ENCODE measurements at places on chromosomes 7 and 10.

DNA sequence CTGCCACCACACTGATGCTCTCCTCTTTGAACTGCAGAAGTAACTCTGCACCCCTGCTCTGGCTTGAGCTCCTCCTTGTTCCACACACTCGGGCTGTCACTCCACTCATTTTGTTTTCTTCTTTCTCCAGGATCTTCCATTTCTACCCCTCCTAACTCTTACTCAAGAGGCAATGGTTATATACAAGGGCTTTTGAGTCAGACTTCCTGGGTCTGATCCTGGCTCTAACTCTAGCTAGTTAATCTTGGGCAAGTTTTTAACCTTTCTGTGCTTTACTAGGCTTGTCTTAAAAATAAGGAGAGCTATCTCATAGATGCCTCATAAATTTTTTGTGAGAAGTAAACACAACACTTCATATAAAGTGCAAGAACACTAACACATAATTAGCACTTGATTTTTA lies 45.3 kb upstream of the GNAI1 start:
- no peak for DNase-seq

DNA sequence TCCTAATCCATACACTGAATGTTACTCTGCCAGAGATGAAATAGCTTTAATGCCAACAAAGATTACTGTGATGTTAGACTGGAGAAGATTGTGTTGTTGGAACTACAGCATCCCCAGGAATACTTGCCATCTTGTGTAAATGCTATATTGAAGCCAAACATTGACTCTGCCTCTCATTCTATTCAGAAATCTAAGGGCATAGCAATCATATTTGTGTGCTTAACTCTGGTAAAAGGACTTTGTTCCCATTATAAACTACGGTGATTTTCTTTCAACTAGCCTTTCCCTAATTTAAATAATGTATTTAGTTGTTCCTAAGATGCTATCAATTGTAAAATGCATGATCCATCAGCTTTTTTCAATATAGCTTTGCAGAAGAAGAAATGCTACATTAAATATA lies 498.4 kb upstream of the LRRN3 start:
- no peak for DNase-seq

DNA sequence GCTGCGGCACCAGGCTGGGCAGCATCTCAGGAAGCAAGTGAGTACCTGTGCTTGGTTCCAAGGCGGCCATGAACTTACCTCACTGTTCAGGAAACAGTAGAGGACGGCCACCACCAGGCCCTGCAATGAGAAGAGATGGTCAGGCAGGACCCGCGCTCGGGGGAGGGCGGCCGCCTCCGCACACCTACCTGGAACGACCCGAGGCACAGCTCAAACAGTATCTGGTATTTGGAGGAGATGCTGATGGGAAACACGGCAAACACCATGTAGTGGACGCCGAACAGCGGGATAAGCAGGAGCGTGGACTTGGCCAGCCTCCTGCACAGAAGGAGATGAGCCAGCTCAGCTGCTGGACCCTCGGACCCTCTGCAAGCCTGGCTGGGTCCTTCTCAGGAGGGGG lies 112.9 kb downstream of the VIPR2 start:
- no peak for DNase-seq

DNA sequence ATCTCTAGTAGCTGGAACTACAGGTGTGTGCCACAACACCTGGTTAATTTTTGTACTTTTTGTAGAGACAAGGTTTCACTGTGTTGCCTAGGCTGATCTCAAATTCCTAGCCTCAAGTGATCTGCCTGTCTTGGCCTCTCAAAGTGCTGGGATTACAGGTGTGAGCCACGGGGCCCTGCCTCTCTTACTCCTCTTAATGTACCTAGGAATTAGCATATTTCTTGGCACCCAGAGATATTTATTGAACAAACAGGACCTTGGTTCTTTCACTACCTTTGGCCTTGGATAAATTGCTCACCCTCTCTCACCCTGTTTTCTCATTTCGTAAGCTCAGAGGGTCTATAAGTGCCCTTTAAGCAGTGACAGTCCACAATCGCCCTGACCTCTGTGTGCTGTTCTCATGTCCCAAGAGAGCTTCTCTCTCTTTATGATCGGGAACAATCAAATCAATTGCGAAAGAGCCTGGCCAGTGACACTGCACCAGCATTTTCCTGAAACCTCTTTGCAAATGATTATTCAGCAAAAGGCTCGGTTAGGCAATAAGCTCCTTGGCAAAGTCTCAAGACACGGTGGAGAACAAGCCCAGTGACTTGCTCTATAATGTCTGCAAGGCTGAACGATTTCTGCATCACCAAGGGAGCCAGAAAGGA lies 117.7 kb downstream of the APBB1IP start:
- DNase-seq, result no peak

DNA sequence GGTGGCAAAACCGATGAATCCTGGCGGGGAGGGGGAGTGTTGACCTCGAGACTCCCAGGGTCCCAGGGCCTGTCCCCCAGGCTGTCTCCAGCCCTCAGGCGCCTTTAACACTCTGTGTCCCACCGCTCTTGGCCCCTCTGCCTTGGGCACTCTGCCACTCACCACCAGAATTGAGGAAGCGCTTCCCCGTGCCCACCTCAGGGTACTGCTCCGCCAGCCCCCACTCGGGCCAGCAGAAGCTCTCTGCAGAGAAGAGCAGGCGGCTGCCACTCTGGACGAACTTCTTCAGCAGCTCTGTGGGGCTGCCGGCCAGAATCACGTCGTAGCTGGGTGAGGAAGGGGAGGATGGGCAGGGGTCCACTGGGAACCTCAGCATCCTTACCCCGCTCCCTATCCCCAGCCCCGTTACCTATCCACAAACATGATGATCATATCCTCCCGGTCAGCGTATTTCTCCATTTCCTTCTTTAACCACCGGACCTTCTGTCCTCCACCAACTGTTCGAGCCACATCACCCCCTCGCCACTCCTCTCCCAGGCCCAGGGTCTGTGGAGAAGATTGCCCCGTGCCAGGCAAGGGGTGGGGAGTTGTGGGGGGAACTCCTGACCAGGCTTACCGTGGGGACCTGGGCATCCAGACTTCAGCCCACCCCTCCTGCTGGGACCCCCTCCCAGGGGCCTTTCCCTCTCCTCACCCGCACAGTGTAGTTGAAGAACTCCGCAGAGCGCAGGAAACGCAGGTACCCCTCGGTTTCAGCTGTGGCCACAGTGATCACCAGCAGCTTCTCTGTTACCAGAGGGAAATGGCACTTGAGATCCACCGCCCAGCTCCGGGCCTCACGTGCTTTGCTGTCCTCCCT lies 1.2 kb downstream of the PLOD3 start:
- peak; percentile 40 for DNase-seq

DNA sequence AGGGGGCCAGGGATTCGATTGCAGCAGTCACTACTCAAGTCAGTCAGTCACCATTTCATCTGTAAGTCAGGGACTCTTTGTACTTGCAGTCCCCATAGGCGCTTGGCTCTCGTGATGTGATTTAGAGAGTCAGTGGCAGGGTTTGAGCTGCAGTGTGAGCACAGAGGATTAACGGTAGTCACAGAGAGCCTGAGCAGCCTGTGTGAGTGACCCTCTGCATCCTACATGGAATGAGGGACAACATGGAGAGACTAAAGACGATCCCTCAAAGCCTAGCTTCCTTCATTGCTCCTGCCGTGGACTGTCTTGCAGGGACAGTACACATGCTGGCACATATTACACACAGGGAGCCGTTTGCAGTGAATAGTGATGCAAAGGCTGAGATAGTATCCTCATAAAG lies 56.3 kb downstream of the PRPF18 start:
- no peak for DNase-seq

DNA sequence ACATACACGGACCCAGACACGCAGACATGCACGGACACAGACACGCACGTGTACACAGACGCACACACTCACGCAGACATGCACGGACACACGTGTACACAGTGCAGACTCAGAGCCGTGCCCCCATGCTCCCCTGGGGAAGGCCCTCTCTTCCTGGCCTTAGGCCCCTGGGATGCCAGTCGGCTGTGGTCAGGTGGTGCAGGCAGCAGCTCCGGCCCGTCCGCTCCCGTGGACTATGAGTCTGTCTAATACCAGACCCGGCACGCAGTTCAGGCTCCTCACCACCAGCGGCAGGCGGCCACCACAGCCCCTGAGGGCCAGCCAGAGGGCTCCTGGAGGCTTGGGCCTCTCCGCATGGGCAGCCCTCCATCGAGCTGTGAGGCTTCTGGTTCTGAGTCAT lies 52.0 kb upstream of the NKX6-2 start:
- DNase-seq, result peak; percentile 13

GRCh38 chr10:3059974-3060373 lies 7.4 kb upstream of the PFKP start:
- no peak for DNase-seq

- no peak for DNase-seq
Measured at GRCh38 chr7:166338-167060, 25.9 kb upstream of the FAM20C start.

DNA sequence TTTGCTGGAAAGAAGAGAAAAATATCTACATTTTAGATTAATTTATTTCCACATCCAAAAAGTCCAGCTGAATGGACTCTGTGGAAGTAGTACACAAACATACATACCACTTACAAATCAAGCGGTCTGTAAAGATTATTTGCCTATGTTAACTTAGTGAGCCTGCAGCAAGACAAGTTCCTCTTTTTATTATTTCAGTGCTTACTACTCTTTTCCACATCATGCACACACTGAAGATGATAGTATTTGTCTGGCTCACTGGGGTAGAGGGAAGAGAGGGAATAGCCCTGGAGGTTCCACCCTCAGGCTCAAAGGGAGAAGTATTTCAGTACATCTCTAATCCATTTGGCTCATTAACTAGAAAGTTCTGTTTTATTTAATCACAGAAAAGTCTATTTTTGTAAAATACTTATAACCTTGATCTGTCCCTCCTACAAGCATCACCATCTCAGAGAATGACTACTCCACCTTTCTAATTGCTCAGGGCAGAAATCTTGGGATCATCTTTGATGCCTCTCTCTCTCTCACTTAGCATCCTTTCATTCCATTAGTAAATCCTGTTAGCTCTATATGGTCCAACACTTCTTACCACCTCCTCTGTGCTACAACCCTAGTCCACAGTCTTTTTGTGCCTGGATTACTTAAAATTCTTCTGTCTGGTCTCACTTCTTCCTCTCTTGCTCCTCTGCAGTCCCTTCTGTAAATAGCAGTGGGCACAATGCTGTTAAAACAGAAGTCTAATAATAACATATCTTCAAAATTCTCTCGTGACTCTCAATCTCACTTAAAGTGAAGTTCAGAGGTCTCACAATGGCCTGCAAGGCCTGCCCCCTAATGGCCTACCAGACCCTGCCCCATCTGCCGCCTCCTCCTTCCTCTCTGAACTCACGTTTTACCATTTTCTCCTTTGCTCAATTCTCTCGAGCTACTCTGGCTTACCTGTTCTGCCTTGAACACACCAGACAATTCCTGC lies 64.3 kb upstream of the CCDC6 start:
- no peak for DNase-seq

DNA sequence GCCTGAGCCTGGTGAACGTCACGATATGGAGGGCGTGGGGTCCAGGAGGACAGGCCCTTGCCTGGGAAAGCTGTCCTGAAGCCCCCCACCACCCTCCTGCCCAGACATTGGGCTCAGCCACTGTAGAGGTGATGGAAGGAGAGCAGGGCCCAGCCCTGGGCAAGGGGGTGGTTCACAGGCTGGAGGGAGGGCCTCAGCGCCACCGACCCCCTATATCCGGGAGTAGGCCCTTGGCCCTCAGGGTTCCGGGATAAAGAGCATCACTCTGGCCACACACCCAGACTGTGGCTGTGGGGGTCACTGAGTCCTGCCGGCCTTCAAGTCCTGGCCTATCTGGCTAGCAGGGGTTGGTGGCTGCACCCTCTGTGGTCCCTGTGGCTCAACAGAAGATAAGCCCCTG lies 55.3 kb upstream of the GTF2IRD1 start:
- DNase-seq, result no peak
